ENCODE measurements at places on chromosomes 1 and 21. TPM values are rescaled to one million over a fixed set of nuclear protein-coding genes. Genes with fewer than 3 reads are reported as not detected.

TRIM46 gene
- polyA plus RNA-seq: 3.4 TPM

ORC1 gene
- polyA plus RNA-seq: 0.71 TPM

TFF1 gene
- polyA plus RNA-seq: not detected

RNU1-4 gene
- polyA plus RNA-seq: not detected

A3GALT2 gene
- polyA plus RNA-seq: not detected

SPATA46 gene
- not detected for polyA plus RNA-seq

BRINP2 gene
- not detected for polyA plus RNA-seq

MNDA gene
- 3.8 TPM for polyA plus RNA-seq

HTR6 gene
- polyA plus RNA-seq: not detected

SPATA45 gene
- polyA plus RNA-seq: not detected

MOV10 gene
- polyA plus RNA-seq: 31.0 TPM

S100A3 gene
- not detected for polyA plus RNA-seq

FRRS1 gene
- polyA plus RNA-seq: 0.68 TPM

HMCN1 gene
- polyA plus RNA-seq: not detected

KRTAP11-1 gene
- polyA plus RNA-seq: not detected

PLPPR4 gene
- not detected for polyA plus RNA-seq

SCYL3 gene
- polyA plus RNA-seq: 14.1 TPM

SLAMF9 gene
- polyA plus RNA-seq: not detected

OPTC gene
- polyA plus RNA-seq: not detected

EFNA1 gene
- polyA plus RNA-seq: 1.5 TPM

FCMR gene
- 931 TPM for polyA plus RNA-seq

NTNG1 gene
- polyA plus RNA-seq: 0.69 TPM

SAMD13 gene
- polyA plus RNA-seq: not detected

OR2M7 gene
- not detected for polyA plus RNA-seq

TSSK3 gene
- 1.5 TPM for polyA plus RNA-seq

TSHB gene
- polyA plus RNA-seq: not detected

SPTA1 gene
- polyA plus RNA-seq: 0.21 TPM

DYRK3 gene
- polyA plus RNA-seq: not detected

RLF gene
- 7.8 TPM for polyA plus RNA-seq

SLFNL1 gene
- polyA plus RNA-seq: 0.35 TPM

IQGAP3 gene
- polyA plus RNA-seq: 0.07 TPM

ITGB2 gene
- polyA plus RNA-seq: 368 TPM
